ENCODE measurements at places on chromosomes 7 and 10. TPM values are rescaled to one million over a fixed set of nuclear protein-coding genes. Genes with fewer than 3 reads are reported as not detected.
A peak's percentile ranks its signal among the peaks of the same experiment; 100 is the strongest.

DNA sequence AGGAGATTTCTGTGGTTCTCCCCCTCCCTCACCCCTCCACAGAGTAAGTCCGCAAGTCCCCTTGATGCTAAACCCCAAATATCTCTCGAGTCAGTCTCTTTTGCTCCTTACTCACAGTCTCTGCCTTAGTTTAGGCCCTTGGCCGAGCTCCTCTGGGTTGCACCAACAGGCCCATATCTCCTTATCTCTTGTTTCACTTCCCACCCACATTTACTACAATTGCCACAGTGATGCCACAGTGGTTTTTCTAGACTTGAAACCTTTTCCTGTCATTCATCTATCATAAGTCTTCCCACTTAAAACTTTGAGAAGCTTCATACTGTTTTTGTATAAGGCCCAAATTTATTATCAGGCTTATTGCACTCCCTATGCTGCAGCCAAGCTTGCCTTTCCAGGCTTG lies 23.4 kb upstream of the NME8 start:
- DNase-seq, result no peak
- H3K27ac ChIP-seq, result no peak overlapping the region
- no peaks in the 10 kb centered on the region for H3K36me3 ChIP-seq

- H3K27me3 ChIP-seq, result no peaks in the 10 kb centered on the region
- H3K4me1 ChIP-seq, result peaks cover 19% of the 10 kb centered on the region
- no peak overlapping the region for H3K4me3 ChIP-seq
Measured at GRCh38 chr7:111043561-111043960, 47.4 kb upstream of the LRRN3 start.

DNA sequence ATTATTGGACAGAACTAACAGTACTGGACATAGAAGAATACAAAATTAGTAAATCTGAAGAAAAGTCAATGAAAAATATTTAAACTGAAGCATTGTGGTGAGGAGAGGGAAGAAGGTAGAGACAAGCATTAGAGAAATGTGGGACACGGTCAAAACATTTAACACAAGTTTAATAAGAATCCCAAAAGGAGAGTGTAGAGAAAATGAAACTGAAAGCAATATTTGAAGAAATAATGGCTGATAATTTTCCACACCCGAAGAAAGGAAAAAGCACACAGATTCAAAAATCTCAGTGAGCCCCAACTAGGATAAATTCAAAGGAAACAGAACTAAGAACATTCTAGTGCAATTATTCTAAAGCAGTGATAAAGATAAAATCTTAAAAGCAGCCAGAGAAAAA lies 126.4 kb upstream of the LRRTM3 start:
- H3K4me1 ChIP-seq, result no peaks in the 10 kb centered on the region
- DNase-seq, result peak; percentile 10
- no peak overlapping the region for H3K27ac ChIP-seq
- no peaks in the 10 kb centered on the region for H3K27me3 ChIP-seq
- no peaks in the 10 kb centered on the region for H3K36me3 ChIP-seq

GRCh38 chr7:88001744-88002530 lies 67.9 kb downstream of the ADAM22 start:
- H3K4me3 ChIP-seq, result no peak overlapping the region
- no peaks in the 10 kb centered on the region for H3K36me3 ChIP-seq
- H3K27me3 ChIP-seq, result no peaks in the 10 kb centered on the region
- H3K27ac ChIP-seq, result no peak overlapping the region
- no peaks in the 10 kb centered on the region for H3K4me1 ChIP-seq

DNA sequence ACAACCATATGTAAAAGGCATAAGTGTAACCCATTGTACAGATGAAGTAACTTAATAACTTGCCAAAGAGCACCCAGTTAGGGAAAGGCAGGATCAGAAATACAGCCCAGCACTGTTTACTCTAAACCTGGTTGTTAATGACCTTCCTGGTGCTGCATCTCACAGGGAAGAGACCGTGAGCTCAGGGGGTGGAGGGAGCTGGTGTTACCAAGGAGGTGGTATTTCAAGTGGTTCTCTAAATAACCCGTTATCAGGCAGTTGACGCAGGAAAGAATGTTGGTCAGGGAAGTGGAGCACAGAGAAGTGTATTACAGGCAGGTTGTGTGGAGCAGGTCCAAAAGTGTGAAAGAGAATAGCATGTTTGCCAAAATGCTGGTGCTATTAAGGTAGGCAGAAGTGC lies 4.4 kb upstream of the ST7 start:
- no peaks in the 10 kb centered on the region for H3K27me3 ChIP-seq
- H3K27ac ChIP-seq, result peak overlapping the region; percentile 100
- no peaks in the 10 kb centered on the region for H3K36me3 ChIP-seq
- no peak overlapping the region for H3K4me3 ChIP-seq

GRCh38 chr7:152430854-152431253 lies 4.9 kb downstream of the KMT2C start:
- peaks cover 15% of the 10 kb centered on the region for H3K4me1 ChIP-seq
- no peak overlapping the region for H3K4me3 ChIP-seq
- no peak overlapping the region for H3K27ac ChIP-seq

DNA sequence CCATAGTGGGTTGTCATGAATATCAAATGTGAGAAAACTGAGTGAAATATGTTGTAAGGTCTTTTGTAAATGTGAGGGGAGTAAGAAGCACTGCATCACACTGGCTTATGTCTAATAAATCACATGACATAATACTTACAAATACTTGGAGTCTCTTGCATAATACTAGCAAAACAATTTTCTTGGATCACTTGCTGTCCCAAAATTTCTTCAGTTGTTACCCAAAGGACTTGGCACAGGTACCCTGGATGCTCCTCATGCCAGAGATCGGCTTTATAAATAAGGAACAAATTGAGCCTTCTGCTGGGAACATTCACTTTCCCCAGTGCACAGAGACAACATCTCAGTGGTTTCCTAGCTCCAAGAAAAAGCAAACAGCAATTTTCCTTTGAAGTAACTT lies 5.0 kb upstream of the LRIT2 start:
- H3K36me3 ChIP-seq, result no peaks in the 10 kb centered on the region
- H3K4me1 ChIP-seq, result no peaks in the 10 kb centered on the region
- DNase-seq, result no peak
- H3K4me3 ChIP-seq, result no peak overlapping the region
- H3K27me3 ChIP-seq, result no peaks in the 10 kb centered on the region

The SLC39A12 gene
- total RNA-seq, result 0.21 TPM
